Psoas muscle (tissue), 8 donors: ENCODE measurements at places on chromosomes 5 and 9. TPM values are rescaled to one million over a fixed set of nuclear protein-coding genes. Genes with fewer than 3 reads are reported as not detected.

- no peak for DNase-seq
Measured at GRCh38 chr5:160272264-160272663, 40.1 kb downstream of the CCNJL start.

- DNase-seq, result no peak
Measured at GRCh38 chr5:32044939-32045338, 129.2 kb downstream of the GOLPH3 start.

GRCh38 chr9:82777366-82777765 lies 285.6 kb downstream of the RASEF start:
- DNase-seq, result no peak

Gene NUTM2G
- not detected for polyA plus RNA-seq

Gene CCDC112
- polyA plus RNA-seq, result 1.4 TPM

Gene GBGT1
- 2.7 TPM for polyA plus RNA-seq

DNA sequence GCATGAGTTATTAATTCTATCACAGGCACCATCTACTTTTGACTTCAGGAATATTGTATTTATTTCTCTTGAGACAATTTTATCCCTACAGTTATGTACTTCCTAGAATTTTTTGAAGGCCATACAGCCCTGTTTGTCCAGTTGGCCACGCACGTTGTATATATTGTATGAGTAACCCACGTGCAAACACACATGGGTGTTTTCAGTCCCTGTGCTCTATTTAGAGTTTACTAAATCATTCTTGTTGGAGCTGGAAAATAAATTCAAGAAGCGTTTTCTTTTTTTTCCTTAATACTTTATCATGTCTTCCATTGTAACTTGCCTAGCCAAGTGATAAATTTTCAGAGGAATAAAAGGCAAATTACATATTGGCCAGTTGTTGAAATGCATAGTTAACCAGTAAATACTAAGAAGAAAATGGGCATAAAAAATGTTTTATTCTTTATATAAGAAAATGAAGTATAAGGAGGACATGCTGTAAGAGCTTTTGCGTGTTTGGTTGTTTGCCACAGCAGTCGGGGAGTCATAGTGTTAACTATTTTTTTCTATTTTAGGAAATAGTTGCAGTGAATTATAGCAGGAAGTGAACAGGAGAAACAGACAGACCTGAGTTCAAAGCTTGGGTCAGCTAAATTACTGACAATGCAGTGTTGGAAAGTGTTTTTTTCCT lies 86.4 kb upstream of the MINAR2 start:
- DNase-seq, result no peak

- DNase-seq, result no peak
Measured at GRCh38 chr9:6838158-6838557, 80.4 kb downstream of the KDM4C start.

Gene IL4
- polyA plus RNA-seq, result not detected

- DNase-seq, result no peak
Measured at GRCh38 chr5:195401-196160, 4.3 kb downstream of the LRRC14B start.
